ENCODE measurements at places on chromosomes 13 and 19. TPM values are rescaled to one million over a fixed set of nuclear protein-coding genes. Genes with fewer than 3 reads are reported as not detected.

GRK1 gene
- not detected for total RNA-seq

SBK2 gene
- not detected for total RNA-seq

- no peak overlapping the region for H3K4me3 ChIP-seq
- DNase-seq: no peak
- H3K36me3 ChIP-seq: no peaks in the 10 kb centered on the region
- H3K4me1 ChIP-seq: no peaks in the 10 kb centered on the region
Measured at GRCh38 chr19:7818806-7819205, 11.2 kb upstream of the EVI5L start.

- H3K27ac ChIP-seq: no peak overlapping the region
- H3K4me1 ChIP-seq: no peaks in the 10 kb centered on the region
- H3K27me3 ChIP-seq: peaks cover 6% of the 10 kb centered on the region
Measured at GRCh38 chr13:46206143-46206542, 5.6 kb upstream of the LRRC63 start.

- peaks cover 5% of the 10 kb centered on the region for H3K27me3 ChIP-seq
- no peak overlapping the region for H3K4me3 ChIP-seq
Measured at GRCh38 chr13:75174481-75174880, 307.5 kb downstream of the TBC1D4 start.

Data from IMR-90 (cell line).